ENCODE measurements at places on chromosomes 6 and 20.

- DNase-seq: no peak
Observed at GRCh38 chr6:147022041-147022440, 182.2 kb upstream of the STXBP5 start.

DNA sequence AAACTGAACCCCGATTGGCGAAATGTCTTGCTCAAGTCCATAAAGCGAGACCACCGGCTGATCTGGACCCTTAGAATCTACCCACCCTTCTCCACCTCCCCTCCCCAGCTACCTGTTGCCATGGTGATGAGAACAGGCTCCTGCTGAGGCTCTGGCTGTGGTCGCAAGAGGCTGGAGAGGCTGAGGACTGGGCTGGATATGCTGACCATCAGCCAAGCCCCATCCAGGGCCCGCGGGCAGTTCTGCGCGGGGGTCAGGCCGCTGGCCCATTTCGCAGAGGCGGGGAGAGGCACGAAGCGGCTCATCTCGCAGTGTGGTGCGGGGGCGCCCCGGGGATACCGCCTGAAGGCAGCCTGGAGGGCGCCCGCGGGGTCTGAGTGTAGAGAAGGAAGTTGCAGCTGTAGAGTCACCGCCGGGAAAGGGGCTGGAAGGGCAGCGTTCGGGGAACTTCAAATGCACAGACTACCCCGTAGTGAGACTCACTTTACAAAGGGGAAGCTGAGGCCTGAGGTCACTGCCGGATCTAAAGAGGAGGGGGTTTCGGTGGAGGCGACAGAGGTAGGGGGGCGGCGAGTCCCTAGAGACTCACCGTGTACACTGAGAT, 671 bp downstream of the TAPBP start:
- DNase-seq: no peak

- DNase-seq: no peak
Observed at GRCh38 chr6:14398953-14399352, 281.4 kb downstream of the CD83 start.

DNA sequence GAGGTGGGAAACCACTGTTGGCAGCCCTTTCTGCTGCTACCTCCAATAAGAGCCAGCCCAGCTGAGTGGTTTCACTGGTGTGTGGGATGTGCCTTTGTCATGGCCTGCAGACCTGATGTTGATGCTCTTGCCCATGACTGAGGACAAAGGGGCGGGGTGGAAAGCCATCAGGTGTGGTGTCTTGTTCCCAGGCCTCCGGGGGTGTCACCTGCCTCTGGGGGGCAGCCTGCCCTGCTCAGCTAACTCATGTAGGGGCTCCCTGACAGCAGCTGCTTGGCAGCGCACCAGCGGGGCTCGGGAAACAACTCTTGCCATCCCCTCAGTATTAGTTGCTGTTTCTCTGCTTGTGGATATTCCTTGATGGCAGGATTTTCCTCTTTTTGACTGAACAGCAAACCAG, 91.3 kb downstream of the LYRM2 start:
- no peak for DNase-seq

DNA sequence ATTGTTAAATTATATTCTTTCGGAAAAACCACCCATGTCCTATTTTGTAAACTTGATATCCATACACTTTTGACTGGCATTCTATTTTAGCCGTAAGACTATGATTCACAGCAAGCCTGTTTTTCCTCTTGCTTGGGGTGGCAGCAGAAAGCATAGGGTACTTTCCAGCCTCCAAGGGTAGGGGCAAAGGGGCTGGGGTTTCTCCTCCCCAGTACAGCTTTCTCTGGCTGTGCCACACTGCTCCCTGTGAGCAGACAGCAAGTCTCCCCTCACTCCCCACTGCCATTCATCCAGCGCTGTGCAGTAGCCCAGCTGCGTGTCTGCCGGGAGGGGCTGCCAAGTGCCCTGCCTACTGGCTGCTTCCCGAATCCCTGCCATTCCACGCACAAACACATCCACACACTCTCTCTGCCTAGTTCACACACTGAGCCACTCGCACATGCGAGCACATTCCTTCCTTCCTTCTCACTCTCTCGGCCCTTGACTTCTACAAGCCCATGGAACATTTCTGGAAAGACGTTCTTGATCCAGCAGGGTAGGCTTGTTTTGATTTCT, 2.1 kb upstream of the ESR1 start:
- DNase-seq: no peak

- no peak for DNase-seq
Observed at GRCh38 chr20:34642009-34642408, 34.9 kb downstream of the PIGU start.

- no peak for DNase-seq
Observed at GRCh38 chr6:130896249-130896648, 69.0 kb downstream of the SMLR1 start.

DNA sequence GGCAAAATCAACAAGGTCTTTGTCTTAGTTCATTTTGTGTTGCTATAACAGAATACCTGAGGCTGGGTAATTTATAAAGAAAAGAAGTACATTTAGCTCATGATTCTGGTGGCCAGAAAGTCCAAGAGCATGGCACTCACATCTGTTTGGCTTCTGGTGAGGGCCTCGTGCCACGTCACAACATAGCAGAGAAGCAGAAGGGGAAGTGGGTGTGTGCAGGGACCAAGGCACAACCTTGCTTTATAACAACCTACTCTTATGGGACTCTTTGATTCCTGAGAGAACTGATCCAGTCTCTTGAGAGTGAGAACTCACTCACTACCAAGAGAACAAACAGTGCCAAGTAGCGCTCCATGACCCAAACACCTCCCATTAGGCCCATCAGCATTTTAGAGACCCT, 25.4 kb downstream of the GABRR2 start:
- no peak for DNase-seq

DNA sequence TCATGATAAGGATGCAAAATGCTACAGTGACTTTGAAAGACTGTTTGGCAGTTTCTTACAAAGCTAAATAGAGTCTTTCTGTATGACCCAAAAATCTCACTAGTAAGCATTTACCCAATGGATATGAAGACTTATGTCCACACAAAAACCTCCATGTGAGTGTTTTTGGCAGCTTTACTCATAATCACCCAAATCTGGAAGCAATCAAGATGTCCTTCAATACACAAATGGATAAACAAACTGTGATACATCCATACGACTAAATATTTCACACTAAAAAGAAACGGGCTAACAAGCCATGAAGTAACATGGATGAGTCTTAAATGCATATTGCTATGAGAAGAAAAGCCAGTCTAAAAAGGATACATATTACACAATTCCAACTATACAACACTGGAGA, 117.2 kb downstream of the PDE10A start:
- no peak for DNase-seq

GRCh38 chr20:63483834-63484233, 11.4 kb upstream of the KCNQ2 start:
- DNase-seq: no peak

GRCh38 chr20:57425150-57426013, 34.2 kb downstream of the RBM38 start:
- DNase-seq: no peak

DNA sequence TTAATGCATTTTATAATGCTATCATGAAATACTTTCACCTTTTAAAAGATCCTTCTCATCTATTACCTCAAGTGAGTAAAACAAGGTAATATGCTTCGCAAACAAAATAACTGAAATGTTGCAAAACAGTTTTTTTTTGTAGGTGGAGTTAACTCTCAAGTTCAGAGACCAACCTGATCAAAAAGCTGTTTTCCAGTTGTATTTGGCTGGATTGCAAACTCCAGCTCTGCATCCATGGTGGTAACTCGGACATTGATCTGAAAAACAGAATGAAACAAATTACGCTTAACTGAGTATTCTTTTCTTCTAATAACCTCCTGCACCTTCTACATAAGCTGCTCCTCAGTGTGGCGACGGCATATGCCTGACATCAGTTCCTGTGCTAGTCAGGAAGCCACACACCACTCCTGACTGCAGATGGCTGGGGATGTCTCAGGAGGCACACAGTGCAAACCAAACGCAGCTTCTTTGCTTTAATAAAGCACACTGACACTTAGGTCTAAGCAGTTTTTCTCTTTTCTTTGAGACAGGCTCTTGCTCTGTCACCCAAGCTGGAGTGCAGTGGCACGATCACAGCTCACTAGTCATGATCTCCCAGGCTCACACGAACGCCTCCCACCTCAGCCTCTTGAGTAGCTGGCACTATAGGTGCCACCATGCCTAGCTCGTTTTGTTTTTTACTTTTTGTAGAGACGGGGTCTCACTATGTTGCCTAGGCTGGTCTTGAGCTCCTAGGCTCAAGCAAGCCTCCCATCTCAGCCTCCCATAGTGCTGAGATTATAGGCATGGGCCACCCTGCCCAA, 29.9 kb downstream of the EZR start:
- no peak for DNase-seq

DNA sequence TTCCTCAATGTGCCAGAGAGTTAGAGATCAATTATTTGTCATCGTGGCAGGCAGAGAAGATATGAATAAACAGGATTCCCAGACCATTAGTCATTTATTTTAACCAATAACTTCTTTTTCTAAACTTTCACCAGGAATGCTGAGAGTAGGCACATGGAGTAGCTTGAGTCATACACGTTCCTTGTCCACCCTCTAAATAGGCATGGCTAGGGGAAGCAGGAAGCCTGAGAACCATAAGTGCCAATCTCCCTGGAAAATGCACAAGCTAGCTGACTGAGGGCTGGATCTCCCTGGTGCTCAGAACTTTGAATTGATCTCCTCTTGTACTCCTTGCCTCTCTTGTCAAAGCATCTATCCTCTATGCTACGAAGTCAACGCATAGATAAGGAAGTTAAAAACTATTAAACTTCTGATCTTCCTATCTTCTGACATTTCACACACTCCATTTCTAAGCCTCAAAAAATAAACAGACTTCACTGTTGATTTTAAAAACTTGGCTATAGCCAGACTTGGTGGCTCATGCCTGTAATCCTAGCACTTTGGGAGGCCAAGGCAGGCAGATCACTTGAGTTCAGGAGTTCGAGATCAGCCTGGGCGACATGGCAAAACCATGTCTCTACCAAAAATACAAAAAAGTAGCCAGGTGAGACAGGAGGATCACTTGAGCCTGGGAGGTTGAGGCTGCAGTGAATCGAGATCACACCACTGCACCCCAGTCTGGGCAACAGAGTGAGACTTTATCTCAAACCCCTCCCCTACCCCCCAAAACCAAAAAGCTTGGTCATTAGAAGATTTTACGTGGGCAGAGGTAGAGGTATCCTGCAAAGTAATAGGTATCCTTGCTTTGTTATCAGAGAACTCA, 11.8 kb downstream of the ADTRP start:
- DNase-seq: no peak

DNA sequence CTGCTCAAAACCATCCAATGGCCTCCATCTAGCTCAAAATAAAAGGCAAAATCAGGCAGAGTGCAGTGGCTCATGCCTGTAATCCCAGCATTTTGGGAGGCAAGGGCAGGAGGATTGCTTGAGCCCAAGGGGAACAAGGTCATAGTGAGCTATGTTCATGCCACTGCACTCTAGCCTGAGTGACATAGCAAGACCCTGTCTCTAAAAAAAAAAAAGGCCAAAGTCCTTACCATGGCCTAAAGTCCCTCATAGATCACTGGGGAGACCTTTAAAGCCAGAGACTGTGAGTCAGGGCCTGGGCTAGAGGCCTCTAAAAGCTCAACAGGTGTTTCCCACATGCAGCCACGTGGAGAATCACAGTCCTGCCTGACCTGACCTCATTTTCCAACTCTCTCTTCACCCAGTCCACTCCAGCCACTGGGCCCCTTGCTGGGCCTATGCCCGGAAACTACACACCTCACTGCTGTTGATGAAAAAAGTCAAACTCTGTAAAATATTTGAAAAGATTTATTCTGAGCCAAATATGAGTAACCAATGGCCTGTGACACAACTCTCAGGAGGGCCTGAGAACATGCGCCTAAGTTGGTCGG, 28.2 kb upstream of the TAB2 start:
- no peak for DNase-seq

GRCh38 chr6:2037237-2037926, 208.0 kb downstream of the GMDS start:
- DNase-seq: no peak

- DNase-seq: no peak
Observed at GRCh38 chr6:149513915-149514314, 29.1 kb upstream of the ZC3H12D start.

DNA sequence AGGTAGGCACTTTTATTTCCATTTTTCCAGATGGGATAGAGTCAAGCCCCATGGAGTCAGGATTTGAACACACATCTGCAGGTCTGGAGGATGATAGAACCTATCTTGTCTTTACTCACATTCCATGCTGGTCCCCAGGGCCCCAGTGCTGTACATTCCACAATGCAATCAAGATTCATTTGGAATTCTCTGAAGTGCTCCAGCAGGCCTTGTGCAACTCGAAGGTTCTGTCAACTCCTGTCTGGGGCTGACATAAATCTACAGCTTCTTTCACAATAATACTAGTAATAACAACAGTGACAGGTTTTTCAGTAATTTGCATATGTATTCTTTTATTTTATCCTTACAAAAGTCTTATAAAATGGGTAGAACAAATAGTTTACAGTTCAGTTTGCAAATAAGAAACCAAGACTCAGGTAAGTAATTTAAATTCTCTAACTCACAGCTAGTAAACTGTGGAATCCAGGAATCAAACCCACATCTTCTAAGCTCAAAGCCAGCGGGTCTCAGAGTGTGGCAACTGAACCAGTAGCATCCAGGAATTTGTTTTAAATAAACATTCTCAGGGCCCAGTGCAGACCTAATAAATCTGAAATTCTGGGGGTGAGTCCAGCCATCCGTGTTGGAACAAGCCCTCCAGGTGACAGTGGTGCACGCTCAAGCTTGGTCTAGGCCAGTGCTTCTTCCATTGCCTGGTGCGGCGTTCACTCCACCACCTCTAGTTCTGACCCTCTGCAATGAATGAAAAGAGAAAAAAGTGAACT, 137.0 kb upstream of the TNFAIP3 start:
- DNase-seq: no peak

Data from neuronal stem cell (in vitro differentiated cells).